ENCODE measurements at places on chromosomes 5 and 9. TPM values are rescaled to one million over a fixed set of nuclear protein-coding genes. Genes with fewer than 3 reads are reported as not detected.

Gene INSL6
- total RNA-seq = not detected

Gene ANKRD31
- 0.08 TPM for total RNA-seq

Gene ITGA1
- 23.6 TPM for total RNA-seq

Gene ZDHHC11
- total RNA-seq = 55.6 TPM

Gene SPINK1
- not detected for total RNA-seq

Gene SHROOM1
- 3.6 TPM for total RNA-seq

Gene FOXD1
- not detected for total RNA-seq

Gene SLC6A19
- total RNA-seq = not detected

Gene DAP
- 13.6 TPM for total RNA-seq

Gene RASEF
- 0.05 TPM for total RNA-seq

Gene DCTN3
- total RNA-seq = 129 TPM

Gene SPATA9
- not detected for total RNA-seq

Gene UGT3A1
- not detected for total RNA-seq

Gene PRLR
- 0.86 TPM for total RNA-seq

Gene ADRB2
- total RNA-seq = 5.6 TPM

Gene SLC45A2
- total RNA-seq = not detected

Gene SHISAL2B
- total RNA-seq = not detected

Gene PCDHB14
- total RNA-seq = 3.3 TPM

Gene NRARP
- 4.4 TPM for total RNA-seq

Gene ORM1
- total RNA-seq = 1.2 TPM

Gene RASGRF2
- 6.4 TPM for total RNA-seq

Gene GADD45G
- total RNA-seq = 48.9 TPM

Gene SPEF2
- total RNA-seq = 1.1 TPM

Gene WHRN
- 0.56 TPM for total RNA-seq

Gene EGR1
- total RNA-seq = 6.8 TPM

Gene FBP2
- 0.27 TPM for total RNA-seq

Gene SH3TC2
- total RNA-seq = 16.7 TPM

Gene PTPRD
- total RNA-seq = 7.8 TPM

Gene IFNK
- not detected for total RNA-seq

Gene EGFLAM
- 9.1 TPM for total RNA-seq

Gene ANAPC2
- total RNA-seq = 33.9 TPM

Gene FAM240B
- total RNA-seq = not detected

Gene SLC23A1
- total RNA-seq = not detected

Gene ANKRD18A
- 3.0 TPM for total RNA-seq

Gene PDZD2
- total RNA-seq = 81.5 TPM

Gene NTRK2
- total RNA-seq = 4.5 TPM

Gene KCTD16
- 0.03 TPM for total RNA-seq

Gene HRH2
- 41.2 TPM for total RNA-seq

Gene PHAX
- 27.7 TPM for total RNA-seq

Gene SMIM33
- total RNA-seq = not detected

Gene CCDC192
- not detected for total RNA-seq

Gene DENND4C
- 20.8 TPM for total RNA-seq

Gene PKD2L2
- 0.48 TPM for total RNA-seq

Gene FIBCD1
- 0.59 TPM for total RNA-seq

Gene QRFP
- not detected for total RNA-seq

Gene LHX6
- 3.4 TPM for total RNA-seq

Gene OCLN
- 2.0 TPM for total RNA-seq

Gene SLC4A9
- total RNA-seq = not detected

Gene GABRA1
- total RNA-seq = not detected

Gene CNTLN
- total RNA-seq = 3.1 TPM

Measured in Right ventricle myocardium superior (tissue), 1 donor.